ENCODE measurements at places on chromosomes 6 and 20.

- no peak for DNase-seq
Observed at GRCh38 chr6:137122612-137123011, 50.8 kb downstream of the IL22RA2 start.

- no peak for DNase-seq
Observed at GRCh38 chr6:134880487-134881190, 69.3 kb downstream of the ALDH8A1 start.

DNA sequence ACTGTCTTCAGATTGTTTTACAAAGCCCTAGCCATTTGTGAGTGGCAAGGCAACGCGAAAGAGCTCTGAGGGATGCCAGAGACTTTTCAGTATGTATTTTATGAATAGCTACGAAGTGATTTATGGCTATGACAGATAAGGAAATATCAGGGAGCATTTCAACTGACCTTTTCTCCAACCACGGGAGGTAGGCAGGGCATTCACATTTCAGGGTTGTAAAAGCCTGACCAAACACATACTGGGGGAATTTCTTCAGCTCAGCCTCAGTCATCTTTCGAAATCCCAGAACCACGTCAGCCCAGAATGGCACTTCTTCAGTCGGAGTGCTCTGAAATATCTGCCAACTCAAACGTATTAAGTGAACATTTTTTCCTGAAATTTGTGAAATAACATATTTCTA, 10.8 kb downstream of the DDO start:
- no peak for DNase-seq

DNA sequence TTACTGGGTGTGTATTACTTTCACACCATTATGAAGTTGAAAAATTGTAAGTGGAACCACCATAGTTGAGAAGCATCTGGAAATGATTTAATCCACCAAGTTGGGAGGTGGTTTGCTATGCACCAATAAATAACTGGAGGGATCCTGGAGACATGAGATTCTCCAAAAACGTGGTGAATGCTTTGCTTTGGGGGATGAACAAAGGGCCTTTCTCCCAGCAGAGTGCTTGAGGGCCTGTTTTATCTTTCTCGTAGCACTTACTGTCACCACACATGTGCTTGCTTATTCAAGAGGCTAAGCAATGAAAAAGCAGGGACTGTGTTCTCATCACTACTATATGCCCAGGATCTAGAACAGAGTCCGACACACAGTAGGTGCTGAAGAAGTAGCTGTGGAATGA, 371.1 kb downstream of the DHX35 start:
- DNase-seq: no peak

- no peak for DNase-seq
Observed at GRCh38 chr6:56744528-56744927, 101.8 kb upstream of the DST start.

- DNase-seq: no peak
Observed at GRCh38 chr20:32461836-32462600, 103.9 kb downstream of the ASXL1 start.

GRCh38 chr6:64520050-64520449, 884.4 kb downstream of the PHF3 start:
- no peak for DNase-seq

DNA sequence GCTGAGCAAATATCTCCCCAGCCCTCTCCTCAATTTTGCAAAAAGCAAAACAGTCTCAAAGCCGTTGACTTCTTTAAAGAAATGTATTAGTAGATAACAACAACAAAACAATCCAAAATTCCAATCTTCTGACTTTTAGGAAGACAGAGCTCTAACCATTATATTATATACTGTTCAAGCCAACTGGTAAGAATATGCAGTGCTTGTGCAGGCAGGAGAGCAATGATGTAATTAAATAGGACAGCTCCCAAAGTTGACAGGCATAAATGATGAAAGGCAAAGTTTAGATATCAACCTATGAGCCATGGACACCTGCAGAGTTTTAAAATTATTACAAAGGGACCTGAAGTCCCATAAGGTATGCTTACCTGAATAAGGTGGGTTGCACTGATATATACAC, 16.6 kb upstream of the CEP85L start:
- no peak for DNase-seq

DNA sequence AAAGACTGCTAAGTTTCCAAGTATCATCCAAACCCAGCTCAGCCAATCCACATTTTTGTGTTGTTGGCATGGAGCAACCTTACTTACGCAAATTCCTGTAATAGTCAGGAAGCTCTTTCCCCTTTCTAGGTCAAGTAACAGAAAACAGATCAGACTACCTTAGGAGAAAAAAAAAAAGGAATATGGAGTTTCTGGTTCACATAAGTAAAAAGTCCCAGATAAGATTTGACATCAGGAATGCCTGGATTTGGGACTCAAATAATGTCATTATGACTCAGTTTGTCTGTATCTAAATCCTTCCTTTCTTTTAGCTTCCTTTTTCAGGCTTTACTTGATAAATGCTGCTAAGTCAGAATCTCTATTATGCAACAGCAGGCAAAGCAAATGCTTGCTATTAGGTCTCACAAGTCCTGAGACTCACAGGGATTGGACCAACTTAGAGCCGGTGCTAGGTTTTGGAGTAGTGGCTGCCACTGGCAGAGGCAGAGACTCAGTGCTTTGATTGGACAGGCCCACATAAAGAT, 44.5 kb downstream of the NCOA7 start:
- DNase-seq: no peak

- no peak for DNase-seq
Observed at GRCh38 chr6:5438922-5439584, 177.7 kb downstream of the FARS2 start.

GRCh38 chr6:56364827-56365339, 117.5 kb upstream of the COL21A1 start:
- DNase-seq: no peak

- DNase-seq: no peak
Observed at GRCh38 chr6:14726816-14727493, 518.9 kb upstream of the JARID2 start.

- no peak for DNase-seq
Observed at GRCh38 chr20:19301843-19302242, 89.4 kb downstream of the SLC24A3 start.

- no peak for DNase-seq
Observed at GRCh38 chr20:25447671-25448070, 40.2 kb downstream of the GINS1 start.

All from activated T-cell treated with anti-CD3 and anti-CD28 coated beads, Interleukin-2, amount 50 U/mL, for 1 hour (primary cell).